ENCODE measurements at places on chromosomes 2 and 18.

DNA sequence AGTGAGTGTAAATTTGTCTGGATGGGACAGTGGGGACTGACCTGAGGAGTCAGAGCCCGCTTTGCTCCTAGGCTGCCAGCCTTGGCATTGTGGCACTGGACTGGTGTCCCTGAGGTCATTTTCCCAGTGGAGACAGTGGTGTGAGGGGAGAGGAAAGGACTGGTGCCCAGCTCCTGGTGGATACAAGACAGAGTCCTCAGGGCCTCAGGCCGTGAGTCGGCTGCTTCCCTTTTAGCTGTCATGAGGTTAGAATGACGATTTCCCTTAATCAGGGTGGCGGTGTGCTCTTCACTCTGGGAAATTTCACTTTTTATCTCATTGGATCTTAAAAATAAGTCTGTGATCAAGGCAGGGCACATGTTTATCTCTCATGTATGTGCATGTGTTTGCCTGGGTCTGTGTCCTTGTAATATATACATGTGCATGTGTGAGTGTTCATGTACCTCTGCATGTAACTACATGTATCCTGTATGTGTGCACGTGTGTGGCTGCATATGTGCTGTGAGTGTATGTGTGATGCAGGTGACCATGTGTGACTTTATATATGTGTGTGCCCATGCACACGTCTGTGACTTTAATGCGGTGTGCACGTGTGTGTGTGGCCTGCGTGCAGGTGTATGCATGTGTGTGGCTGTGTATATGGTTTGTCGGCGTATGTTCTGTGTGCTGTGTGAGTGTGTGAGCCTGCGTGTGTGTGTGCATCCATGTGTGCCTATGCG, 55.7 kb downstream of the GLI2 start:
- no peak for DNase-seq

- no peak for DNase-seq
Observed at GRCh38 chr2:109604597-109604996, 9.2 kb downstream of the SEPTIN10 start.

GRCh38 chr2:105005181-105005951, 32.5 kb upstream of the MRPS9 start:
- no peak for DNase-seq

DNA sequence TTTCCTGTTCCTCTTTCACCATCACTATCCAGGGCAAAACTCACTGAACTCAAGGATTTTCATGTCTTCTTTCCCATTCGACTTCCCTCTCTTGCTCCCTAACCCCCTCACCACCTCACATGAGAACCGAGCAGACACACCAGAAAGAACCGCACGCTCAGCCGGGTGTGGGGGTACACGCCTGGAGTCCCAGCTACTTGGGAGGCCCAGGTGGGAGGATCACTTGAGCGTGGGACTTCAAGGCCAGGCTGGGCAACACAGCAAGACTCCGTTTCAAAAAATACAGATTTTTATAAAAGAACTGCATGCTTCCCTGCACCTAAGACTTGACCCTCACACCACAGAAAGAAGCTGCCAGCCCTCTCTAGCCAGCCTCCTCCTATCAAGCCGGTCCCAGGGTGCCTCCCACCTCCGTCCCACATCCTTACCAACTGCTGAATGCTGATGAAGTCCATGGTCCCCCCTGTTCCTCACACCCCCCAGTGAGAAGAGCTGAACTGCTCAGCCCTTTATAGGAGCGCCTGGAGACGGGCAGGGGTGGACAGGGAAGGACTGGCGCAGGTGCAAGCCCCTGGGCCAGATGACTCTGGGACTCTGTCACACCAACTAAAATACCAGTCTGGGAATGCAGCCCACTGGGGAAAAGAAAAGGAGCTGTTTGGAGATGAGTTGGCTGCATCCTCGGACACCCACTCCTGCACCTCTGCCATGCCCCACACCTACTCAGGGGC, at the start of gene ANKRD23:
Gene ANKRD23, minus strand, starts transcription at position 484 of the 731 bp plus-strand sequence. Its CDS starts 29 bp downstream, at position 455.
- no peak for DNase-seq

DNA sequence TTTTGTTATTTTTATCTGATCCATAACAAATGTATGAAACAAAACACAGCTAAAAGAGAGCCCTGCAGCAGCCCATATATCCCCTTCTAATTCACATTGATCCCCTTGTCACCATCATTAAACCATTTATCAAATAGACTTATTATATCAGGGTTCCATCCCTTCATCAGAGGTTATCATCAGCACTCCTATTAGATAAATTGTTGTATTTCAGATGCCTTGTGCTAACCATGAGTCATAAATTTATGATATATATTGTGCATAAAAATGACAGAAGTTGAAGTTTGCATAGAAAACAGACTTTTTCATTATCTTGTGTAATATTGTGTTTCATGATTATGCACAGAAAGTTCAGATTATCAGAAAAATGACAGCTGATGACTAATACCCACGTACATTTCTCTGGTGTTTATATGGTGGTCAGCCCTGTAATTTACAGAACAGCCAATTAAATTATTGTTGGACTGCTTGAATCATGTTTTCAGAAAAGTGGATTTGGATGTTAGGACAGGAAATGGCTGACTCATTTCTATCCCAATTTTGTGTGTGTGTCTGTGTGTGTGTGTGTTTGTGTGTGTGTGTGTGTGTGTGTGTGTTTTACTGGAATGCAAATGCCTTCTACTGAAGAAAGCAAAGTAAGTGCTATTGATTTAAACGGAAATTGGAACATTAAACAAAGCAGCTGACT, 80.9 kb downstream of the PPP1R1C start:
- no peak for DNase-seq

DNA sequence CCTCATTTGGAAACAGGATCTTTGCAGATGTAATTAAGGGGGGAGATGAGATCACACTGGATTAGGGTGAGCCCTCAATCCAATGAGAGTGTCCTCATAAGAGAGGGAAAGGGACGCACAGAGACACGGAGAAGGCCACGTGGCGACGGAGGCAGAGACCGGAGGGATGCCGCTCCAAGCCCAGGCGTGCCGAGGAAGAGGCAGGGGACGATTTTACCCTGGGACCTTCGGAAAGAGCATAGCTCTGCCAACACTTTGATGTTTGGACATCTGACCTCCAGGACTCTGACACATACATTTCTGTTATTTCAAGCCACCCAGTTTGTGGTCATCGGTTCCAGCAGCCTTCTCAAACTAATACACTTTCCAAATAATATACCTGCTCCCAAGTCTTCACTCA, 84.4 kb upstream of the ZCCHC2 start:
- no peak for DNase-seq

GRCh38 chr18:78722386-78722785, 257.2 kb upstream of the SALL3 start:
- no peak for DNase-seq

DNA sequence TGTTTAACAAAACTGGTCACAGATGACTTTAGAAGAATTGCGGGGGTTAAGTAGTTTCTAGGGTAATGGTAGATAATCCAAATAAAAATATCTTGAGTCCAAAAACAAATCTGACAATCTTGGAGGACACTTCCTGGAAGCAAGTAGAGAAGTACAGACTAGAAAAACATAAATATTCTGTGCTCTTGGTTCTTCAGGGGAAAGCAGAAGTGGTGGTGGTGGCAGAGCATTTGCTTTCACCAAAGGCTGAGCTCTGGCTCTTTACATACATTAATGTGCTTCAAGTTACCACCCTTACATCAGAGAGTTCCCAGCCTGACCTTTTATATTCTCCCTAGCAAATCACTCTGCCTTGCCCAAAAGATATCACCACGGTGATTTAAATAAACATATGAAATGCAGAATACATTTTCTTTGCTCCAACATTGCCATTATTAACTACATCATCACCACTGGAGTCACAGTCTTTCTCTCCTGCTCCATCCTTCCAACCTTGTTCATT, 15.3 kb downstream of the PDE11A start:
- no peak for DNase-seq

GRCh38 chr2:240142256-240142775, 1.9 kb upstream of the OTOS start:
- DNase-seq = no peak

DNA sequence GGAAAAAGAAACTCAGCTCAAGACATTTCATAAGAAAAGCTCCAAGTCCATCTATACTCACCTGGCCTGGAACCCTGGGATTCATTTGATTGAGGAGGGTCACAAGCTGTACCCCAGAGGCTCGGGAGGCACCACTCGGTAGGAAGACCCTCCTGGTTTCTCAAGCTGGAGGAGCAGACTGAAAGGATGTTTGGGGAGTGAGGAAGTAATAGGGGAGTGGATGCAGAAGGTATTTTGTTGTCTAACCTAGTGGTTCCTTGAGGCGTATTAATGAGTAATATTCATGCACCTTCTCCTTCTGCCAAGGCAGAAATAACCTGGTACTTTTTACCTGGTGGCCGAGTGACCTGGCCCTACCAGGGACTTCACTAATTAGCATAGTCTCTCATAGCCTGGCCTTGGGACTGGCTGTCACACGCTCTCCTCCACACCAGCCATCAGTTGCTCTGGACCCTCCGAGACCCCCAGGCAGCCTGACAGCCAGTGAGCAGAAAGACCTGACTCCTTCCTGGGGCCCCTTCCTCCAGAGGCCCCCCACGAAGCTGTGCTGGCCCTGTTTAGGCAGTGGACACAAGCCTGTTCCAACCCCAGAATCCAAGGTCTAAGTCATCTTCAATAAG, 161.4 kb downstream of the BCL2 start:
- DNase-seq = no peak

GRCh38 chr2:178070824-178071223, 1.8 kb downstream of the PDE11A start:
- DNase-seq = no peak

DNA sequence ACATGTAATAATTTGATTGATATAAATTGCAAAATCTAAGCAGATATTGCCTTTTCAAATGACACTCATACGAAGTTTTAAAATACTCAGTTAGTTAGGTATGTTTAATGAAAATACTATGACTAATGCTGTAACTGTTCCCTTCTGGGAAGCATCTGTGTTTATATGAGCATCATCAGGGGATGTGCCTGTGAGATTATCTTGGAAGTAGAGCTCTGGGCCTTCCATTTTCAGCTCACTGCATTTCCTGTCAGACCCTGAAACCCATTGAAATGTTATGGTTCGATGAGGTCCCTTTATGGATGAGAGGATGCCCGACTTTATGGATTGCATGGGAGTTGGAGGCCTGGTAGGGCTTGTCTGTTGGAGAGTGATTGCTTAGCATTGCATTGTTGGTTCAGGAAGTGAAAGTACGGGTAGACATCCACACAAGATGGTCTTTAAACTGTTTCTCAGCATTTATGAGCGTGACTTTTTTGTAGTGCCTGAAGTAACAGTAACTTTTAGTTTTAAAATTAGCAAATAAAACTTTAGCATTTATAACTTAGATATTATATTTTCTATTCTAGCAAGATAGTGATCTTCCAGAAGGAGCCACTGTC, 28.7 kb downstream of the ELP2 start:
- no peak for DNase-seq

DNA sequence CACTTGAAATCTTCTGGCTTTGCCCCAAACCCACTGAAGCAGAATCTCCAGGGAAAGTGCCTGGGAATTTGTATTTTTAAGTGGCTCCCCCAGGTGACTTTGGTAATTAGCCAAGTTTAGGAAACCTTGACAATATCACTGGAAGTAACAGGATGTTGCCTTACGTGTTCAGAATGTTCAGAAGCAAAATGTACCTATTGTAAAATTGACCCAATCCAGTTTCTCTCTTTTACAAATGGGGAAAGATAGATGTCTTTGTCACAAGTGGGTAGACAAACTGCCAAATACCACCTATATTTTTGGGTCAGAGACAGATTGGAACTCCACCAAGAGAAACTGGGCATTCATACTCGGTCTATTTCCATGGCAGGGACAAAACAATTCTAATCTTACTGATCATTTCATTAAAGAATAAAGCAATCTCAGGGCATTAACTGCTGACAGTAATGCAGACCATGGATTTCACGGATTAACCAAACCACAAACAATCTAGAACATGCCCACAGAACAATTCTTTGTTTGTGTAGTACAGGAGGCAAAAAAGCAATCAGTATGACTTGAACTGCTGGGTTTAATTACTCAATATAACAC, 255.8 kb downstream of the ERBB4 start:
- no peak for DNase-seq

DNA sequence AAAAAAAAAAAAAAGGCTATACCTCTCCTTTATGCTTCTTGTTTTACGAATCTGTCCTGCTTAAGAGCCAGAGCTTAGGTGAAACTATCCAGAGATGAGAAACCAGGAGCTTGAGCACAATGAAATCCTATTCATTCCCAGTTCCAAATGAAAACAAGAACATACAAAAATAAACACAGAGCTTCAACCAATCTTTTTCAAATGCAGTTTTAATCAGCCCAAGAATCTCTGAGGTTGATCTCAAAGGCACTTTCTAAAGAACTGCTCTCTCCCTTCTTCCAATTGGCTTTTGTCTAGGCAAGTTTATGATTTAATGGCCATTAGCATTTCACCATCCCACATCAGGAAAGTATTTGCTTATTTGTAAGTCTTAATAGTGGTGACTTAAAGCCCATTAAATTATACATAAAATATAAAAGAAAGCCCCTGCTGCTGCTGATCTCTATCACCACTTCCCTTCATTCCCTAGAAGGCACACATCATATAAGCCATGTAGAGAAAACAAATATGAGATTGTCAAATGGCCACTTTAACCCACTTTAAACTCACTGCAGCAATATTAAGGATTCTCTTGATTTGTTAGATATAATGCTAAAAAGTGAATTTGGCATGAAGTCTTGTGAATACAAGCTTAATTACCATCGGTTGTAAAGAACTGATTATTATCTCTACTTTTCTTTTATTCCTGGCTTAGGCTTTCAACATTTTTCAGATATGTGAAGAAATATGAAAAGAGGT, 29.3 kb upstream of the SCN9A start:
- no peak for DNase-seq

- DNase-seq = no peak
Observed at GRCh38 chr2:20542269-20542668, 95.4 kb downstream of the RHOB start.

DNA sequence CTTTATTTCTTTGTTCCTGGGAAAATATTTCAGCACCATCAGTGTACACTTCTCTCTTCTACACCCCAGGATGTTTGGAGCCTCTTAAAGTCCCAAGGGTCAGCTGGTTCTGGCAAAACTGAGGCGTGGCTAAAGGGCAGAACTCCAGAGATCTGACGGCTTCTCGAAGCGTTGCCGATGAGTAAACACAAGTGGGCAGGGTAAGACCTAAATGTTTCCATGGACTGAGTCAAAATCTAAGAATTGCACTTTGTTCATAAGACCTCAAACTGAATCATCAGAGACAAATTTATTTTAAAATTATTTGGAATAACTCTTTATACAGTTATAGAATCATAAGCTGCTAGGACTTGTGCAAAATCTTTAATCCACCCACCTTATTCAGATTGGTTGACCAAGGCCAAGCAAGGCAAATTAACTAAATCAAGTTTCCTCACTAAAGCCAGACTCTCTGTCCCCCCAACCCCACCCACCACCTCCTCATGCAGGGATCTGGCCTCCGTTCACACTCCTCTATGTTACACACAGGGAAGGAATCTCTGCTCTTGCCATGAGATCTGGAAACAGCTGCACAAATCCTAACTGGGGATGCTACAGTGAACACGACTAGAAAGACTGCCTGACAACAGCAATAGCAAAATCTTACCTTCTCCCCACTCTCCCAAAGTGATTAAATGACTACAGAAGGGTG, 342.6 kb upstream of the KLHL29 start:
- no peak for DNase-seq

GRCh38 chr2:162607915-162608314, 230.7 kb downstream of the KCNH7 start:
- DNase-seq = no peak

GRCh38 chr2:186542002-186542401, 47.9 kb upstream of the ITGAV start:
- no peak for DNase-seq
